Activated T-helper 1 cell treated with anti-CD3 and anti-CD28 coated beads, Interleukin-12 subunit alpha, Interleukin-12 subunit beta, Interleukin-2, Interleukin-4 antibody, amounts not matched to agents 30 ng/mL and 10 ng/mL and 1 ng/mL, durations not matched to agents 14 hours and 24 hours and 36 hours (primary cell): ENCODE measurements at places on chromosomes 3 and 15. TPM values are rescaled to one million over a fixed set of nuclear protein-coding genes. Genes with fewer than 3 reads are reported as not detected.

GRCh38 chr3:136270179-136270578, 20.0 kb downstream of the PCCB start:
- H3K27ac ChIP-seq: no peak overlapping the region
- peaks cover 27% of the 10 kb centered on the region for H3K4me1 ChIP-seq

DNA sequence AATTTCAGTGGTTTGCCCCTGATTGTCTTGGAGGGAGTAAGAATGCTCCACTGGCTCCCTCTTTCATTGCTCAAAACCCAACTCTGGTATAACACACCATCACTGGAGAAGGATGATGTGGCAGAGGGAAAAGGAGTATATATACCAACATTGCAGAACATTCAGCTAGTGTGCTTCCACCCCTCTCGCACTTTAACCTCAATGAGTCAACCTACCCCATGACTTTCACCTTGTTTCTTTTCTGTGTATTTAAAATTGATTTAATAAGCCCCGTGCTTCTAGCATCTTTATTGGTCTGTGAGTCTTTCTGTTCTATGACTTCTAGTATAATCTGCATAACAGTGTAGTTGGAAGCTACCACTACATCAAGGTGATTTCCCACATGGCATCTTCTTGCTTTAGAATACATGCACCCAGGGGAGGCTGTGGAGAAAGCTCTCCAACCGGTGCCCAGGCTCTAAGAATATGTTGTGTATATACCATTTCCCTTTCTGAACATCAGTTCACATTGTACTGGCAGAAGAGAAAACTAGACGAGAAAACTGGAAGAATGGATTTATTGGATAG, 595.1 kb upstream of the TGFBR2 start:
- H3K36me3 ChIP-seq: no peaks in the 10 kb centered on the region
- no peak overlapping the region for H3K4me3 ChIP-seq
- H3K4me1 ChIP-seq: peaks cover 3% of the 10 kb centered on the region

GRCh38 chr3:157065201-157065600, 94.7 kb downstream of the CCNL1 start:
- H3K36me3 ChIP-seq: peaks cover 3% of the 10 kb centered on the region
- H3K27me3 ChIP-seq: peaks cover 2% of the 10 kb centered on the region
- DNase-seq: no peak
- peaks cover 22% of the 10 kb centered on the region for H3K4me1 ChIP-seq
- H3K4me3 ChIP-seq: no peak overlapping the region
- H3K27ac ChIP-seq: no peak overlapping the region

GRCh38 chr3:125116311-125117080, 60.7 kb upstream of the HEG1 start:
- H3K4me3 ChIP-seq: no peak overlapping the region
- peaks cover 25% of the 10 kb centered on the region for H3K27me3 ChIP-seq
- DNase-seq: no peak
- H3K4me1 ChIP-seq: peaks cover 43% of the 10 kb centered on the region
- H3K36me3 ChIP-seq: peaks cover 1% of the 10 kb centered on the region

GRCh38 chr3:4983739-4984510, 4.7 kb downstream of the BHLHE40 start:
- H3K27me3 ChIP-seq: no peaks in the 10 kb centered on the region
- H3K27ac ChIP-seq: peak overlapping the region; percentile 95
- H3K36me3 ChIP-seq: peaks cover 63% of the 10 kb centered on the region
- H3K4me1 ChIP-seq: peaks cover 45% of the 10 kb centered on the region

ELL3 gene
- total RNA-seq: 0.41 and 0.73 TPM in 2 replicates
